ENCODE measurements at places on chromosomes 2 and 18.
A peak's percentile ranks its signal among the peaks of the same experiment; 100 is the strongest.

- DNase-seq, result no peak
- H3K27me3 ChIP-seq, result no peaks in the 10 kb centered on the region
- no peak overlapping the region for H3K27ac ChIP-seq
These were observed 21.6 kb upstream of the TMEM17 start for GRCh38 chr2:62527478-62528210.

DNA sequence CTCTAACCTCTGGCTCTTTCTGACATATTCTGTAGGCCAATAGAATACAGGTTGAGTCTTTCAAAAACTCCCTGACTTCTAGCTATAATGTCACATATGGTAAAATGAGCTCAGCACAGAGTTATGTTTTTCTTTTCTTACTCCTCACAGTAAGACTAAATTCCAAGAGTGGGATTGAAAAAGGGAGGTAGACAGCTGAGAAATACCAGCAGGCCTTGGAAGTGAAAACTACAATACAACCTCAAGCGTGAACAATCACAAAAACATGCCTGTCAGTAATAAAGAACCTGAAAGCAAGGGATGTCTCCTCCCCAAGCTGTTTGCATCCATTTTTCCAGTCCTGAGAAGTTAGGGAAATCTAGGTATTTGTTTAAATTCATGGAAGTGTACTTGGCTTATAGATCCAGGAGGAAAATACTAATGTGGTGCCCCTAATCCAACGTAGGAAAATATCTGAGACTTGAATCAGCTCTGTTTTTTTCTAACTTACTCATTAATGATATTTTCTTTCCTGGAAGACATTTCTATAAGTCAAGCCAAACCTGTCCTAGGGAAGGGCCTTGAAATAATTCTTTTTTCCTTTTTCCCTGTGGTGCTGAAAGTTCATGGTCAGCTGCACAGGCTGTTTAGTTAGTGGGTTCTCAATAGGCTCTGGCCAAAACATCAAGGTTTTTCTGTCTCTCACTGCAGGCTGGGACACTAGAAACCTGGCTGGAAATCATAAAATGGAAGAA is 167.9 kb upstream of the SPATS2L start:
- peaks cover 17% of the 10 kb centered on the region for H3K4me1 ChIP-seq
- H3K36me3 ChIP-seq, result no peaks in the 10 kb centered on the region

- DNase-seq, result no peak
- no peak overlapping the region for H3K27ac ChIP-seq
- no peaks in the 10 kb centered on the region for H3K36me3 ChIP-seq
- no peaks in the 10 kb centered on the region for H3K27me3 ChIP-seq
- H3K4me1 ChIP-seq, result peaks cover 5% of the 10 kb centered on the region
These were observed 54.5 kb downstream of the BCL11A start for GRCh38 chr2:60498816-60499429.

DNA sequence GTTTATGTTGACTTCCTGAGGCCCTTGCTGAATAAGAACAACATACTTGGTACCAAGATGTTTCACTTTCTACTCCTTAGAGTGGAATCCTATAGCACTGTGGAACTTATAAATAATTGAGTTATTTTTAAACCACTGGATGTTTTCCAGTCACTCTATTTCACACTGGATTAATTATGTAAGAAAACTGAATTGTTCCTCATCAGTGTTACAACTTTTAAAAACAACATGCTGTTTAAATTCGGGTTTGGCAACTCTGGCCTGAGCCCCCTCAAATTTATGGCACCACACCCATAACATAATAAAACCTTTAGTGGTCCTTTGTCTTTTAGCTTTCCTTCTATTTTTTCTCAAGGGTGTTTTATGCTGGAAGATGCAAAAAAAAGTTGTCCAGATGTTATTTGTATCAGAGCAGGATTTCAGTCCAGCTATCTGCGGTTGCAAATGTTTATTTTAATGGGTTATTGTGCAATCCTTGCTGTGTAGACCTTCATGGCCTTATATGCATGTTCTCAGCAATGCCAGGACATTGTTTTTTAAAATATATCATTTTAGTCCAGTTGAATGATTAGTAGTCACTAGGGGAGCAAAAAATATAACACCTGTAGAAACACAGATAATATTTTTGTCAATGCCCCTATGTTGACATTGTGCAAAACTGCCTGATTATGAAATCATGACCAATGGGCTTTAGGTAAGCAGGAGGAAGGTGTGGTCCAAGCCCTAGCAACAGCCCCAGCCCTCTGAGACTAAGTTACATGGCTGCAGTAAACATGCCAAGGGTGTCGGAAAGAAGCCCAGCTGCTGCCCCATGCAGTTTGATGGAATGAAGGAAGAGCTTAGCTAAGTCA is 638.0 kb upstream of the ZEB2 start:
- DNase-seq, result peak; percentile 63
- no peak overlapping the region for H3K27ac ChIP-seq
- no peaks in the 10 kb centered on the region for H3K36me3 ChIP-seq

DNA sequence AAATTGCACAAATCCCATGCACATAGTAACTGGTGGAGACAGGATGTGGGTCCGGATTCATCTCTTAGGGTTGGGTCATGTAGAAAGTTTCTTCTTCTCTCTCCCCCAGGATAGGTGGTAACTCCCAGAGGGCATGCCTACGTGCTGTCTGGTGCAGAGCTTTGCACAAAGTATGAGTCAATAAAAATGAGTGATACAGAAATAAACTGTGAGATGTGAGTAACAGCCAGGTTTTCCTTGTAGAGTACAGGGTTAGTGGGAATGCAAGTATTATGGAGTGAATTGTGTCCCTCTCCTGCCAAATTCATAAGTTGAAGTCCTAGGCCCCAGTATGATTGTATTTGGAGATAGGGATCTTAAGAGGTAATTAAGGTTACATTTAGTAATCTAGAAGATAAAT is 289.4 kb downstream of the ALK start:
- no peak overlapping the region for H3K27ac ChIP-seq
- no peak for DNase-seq
- no peaks in the 10 kb centered on the region for H3K36me3 ChIP-seq
- no peaks in the 10 kb centered on the region for H3K27me3 ChIP-seq
- H3K4me3 ChIP-seq, result no peak overlapping the region

All from pancreas (tissue), 10 donors.